ENCODE measurements at places on chromosomes 2 and 18.

DNA sequence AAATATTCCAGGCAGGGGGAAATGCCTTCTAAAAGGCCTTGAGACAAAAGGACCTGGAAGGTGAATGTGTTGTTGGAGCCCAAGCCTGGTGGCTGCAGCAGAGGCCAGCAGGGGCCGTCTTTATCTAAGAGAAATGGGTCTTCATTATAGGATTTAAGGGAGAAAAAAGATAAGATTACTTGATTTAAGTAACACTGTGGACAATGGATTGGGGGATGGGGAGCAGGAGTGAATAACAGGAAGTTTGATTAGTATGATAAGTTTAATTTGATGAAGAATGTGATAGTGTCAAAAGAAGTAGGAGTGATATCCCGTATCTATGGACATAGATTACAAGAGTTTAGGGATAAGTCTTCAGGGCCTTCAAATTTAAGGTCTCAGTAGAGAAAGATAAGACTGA, 64.2 kb downstream of the WDR75 start:
- no peaks in the 10 kb centered on the region for H3K27me3 ChIP-seq
- DNase-seq, result no peak
- no peak overlapping the region for H3K27ac ChIP-seq
- H3K4me3 ChIP-seq, result no peak overlapping the region

DNA sequence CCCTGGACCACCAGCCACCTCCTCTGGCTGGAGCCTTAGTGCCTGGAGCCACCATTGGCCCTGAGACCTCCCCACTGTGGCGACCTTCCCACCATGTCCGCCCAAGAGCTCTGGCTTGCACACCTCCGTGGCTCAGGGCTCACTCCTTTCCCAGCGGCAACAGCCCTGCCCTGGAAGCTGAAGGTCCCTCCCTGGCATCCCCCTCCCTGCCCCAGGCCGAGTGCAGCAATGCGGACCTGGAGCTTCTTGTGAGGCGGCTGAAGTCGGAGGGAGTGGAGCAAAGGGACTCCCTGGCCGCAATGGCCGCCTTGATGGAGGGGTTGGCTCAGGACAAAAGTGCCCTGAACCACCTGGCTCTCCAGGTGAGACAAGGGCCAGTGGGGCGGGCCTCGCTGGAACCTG, 28.6 kb downstream of the CROCC2 start:
- H3K27me3 ChIP-seq, result no peaks in the 10 kb centered on the region
- H3K4me1 ChIP-seq, result no peaks in the 10 kb centered on the region
- no peak overlapping the region for H3K27ac ChIP-seq

GRCh38 chr2:200393191-200393590, 86.7 kb downstream of the SPATS2L start:
- H3K27ac ChIP-seq, result no peak overlapping the region
- H3K36me3 ChIP-seq, result peaks cover 7% of the 10 kb centered on the region
- DNase-seq, result no peak
- H3K4me1 ChIP-seq, result no peaks in the 10 kb centered on the region
- no peaks in the 10 kb centered on the region for H3K27me3 ChIP-seq

GRCh38 chr2:83233781-83234180, 1225.3 kb downstream of the SUCLG1 start:
- H3K4me1 ChIP-seq, result no peaks in the 10 kb centered on the region
- DNase-seq, result no peak
- H3K27ac ChIP-seq, result no peak overlapping the region
- H3K27me3 ChIP-seq, result no peaks in the 10 kb centered on the region

- H3K4me3 ChIP-seq, result no peak overlapping the region
- H3K4me1 ChIP-seq, result peaks cover 56% of the 10 kb centered on the region
- H3K27me3 ChIP-seq, result no peaks in the 10 kb centered on the region
- H3K27ac ChIP-seq, result peak overlapping the region; percentile 95
These were observed 130.6 kb upstream of the HAAO start for GRCh38 chr2:42922790-42923579.

GRCh38 chr2:18626256-18626668, 36.9 kb upstream of the NT5C1B start:
- no peak overlapping the region for H3K27ac ChIP-seq
- no peaks in the 10 kb centered on the region for H3K4me1 ChIP-seq
- no peak overlapping the region for H3K4me3 ChIP-seq
- no peak for DNase-seq

DNA sequence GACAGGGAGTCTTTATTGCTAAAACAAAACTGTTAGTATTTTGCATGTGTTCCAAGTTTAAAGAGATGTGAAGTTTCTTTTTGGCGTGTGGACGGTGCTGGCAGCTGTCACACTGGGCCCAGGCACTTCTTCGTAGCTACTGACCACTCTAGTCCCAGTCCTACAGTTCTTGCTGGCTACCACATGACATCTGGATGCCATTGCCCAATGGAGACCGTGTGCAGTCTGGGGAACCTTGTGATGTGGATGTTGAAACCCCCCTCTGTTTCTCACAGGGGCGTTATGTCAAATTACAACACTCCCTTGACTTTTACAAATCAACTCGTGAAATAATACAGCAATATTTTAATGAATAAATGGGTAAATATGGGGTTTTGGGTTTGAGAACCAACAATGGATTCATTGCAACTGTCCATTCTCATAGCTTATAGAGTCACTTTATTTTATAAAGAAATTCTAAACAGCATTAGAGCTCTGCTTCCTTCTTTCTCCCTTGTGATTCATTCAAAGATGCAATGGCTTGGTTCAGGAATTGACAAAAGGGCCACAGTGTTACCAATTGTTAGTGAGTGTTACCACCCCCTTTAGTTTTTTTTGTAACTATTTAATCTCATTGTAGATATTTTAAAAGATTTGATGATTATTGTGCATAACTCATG, 1.2 kb downstream of the GPD2 start:
- peak; percentile 57 for DNase-seq
- H3K27me3 ChIP-seq, result no peaks in the 10 kb centered on the region
- peak overlapping the region; percentile 98 for H3K27ac ChIP-seq
- no peaks in the 10 kb centered on the region for H3K36me3 ChIP-seq

DNA sequence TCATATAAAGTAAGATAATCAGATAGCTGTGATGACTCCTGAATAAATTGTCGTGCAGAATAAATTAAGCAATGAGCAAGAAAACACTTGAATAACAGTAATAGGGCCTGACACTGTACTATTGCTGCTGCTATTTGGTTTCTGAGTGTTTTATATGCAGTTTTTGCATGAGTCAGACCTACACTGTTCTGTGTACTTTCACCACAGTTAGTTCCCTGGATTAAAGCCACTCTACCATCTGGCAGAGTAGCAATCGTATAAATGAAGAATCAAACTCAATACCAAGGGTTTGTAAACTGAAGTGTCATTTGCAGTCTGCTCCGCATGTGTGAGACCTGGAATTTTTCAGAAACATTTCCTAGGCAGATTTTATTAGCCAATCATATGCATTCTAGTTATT, 398.6 kb upstream of the CDH7 start:
- H3K4me3 ChIP-seq, result no peak overlapping the region
- H3K27me3 ChIP-seq, result no peaks in the 10 kb centered on the region
- H3K36me3 ChIP-seq, result no peaks in the 10 kb centered on the region
- H3K27ac ChIP-seq, result no peak overlapping the region
- DNase-seq, result no peak

DNA sequence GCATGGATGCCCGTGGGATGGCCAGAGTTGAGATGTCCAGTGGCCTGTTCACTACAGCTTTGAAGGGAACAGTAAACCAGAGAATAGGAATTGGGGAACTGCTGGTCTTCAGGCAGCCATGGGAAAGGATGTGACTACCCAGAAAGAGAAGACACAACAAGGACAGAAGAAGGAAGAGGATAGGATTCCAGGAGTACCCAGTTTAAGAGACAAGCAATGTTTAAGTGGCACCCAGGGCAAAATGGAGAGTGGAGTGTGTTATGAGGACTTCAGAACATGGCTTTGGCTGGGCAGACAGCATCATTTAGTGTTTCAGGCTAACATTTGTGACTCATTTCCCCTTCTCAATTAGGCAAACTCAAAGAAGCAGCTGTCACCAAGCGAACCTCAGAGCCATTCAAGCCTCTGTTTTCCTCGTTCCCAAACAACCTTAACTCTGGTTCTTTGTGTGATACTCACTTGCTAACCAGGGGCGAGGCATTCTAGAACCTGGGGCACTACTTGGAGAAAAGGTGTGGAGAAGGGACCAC, 4.0 kb upstream of the FAM124B start:
- no peaks in the 10 kb centered on the region for H3K36me3 ChIP-seq
- H3K4me3 ChIP-seq, result no peak overlapping the region
- H3K27ac ChIP-seq, result no peak overlapping the region
- no peaks in the 10 kb centered on the region for H3K27me3 ChIP-seq
- no peaks in the 10 kb centered on the region for H3K4me1 ChIP-seq

DNA sequence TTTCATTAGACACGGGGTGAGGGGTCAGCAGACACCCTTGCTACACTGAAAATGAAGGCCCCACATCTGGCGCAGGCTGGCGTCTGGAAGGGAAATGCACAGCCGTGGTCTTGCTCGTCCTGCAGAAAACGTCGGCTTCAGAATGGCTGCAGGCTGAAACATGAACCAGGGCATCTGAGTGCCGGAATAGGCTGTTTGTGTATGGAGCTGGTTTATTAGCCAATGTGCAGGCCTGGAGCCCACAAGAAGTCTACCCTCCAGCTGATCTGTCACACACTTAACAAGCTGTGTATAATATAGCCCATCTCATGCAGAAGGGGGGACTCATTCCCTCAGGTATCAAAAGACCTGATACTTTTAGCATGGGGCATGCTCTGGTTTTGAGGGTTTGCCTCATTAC, 153.4 kb upstream of the SOX11 start:
- no peaks in the 10 kb centered on the region for H3K4me1 ChIP-seq
- H3K27me3 ChIP-seq, result no peaks in the 10 kb centered on the region
- H3K4me3 ChIP-seq, result no peak overlapping the region
- no peaks in the 10 kb centered on the region for H3K36me3 ChIP-seq
- DNase-seq, result no peak

GRCh38 chr2:167157523-167157922, 269.2 kb downstream of the XIRP2 start:
- H3K4me3 ChIP-seq, result no peak overlapping the region
- H3K27ac ChIP-seq, result no peak overlapping the region
- H3K36me3 ChIP-seq, result no peaks in the 10 kb centered on the region
- no peak for DNase-seq
- no peaks in the 10 kb centered on the region for H3K4me1 ChIP-seq
- H3K27me3 ChIP-seq, result no peaks in the 10 kb centered on the region

DNA sequence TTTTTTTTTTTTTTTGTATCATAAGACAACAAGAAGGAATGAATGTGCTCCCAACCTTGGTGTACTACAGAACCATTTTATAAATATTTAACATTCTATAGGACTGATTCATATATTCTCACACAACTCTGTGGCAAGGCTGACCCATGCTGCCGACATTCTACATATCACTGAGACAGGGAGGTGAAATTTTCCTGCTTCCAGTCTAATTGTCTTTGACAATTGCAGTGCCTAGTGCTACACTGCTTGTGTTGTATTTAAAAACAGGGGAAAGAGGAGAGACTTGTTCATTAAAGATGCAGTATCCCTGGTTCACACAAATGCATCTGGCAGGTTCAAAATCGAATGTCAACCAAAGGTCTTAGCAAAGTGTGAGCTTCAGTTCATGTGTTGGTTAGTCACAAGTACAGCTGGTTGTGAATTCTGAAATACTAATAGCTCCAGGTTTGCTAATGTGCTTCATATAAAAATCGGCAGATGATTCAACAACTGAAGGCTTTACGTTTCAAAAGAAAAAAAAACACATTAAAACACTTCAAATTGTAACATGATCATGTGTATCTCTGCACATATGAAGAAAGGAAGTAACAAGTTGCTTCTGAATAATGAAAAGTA, 130.8 kb downstream of the FIGN start:
- H3K27ac ChIP-seq, result no peak overlapping the region
- no peaks in the 10 kb centered on the region for H3K36me3 ChIP-seq
- H3K4me3 ChIP-seq, result no peak overlapping the region
- H3K4me1 ChIP-seq, result no peaks in the 10 kb centered on the region
- no peak for DNase-seq
- no peaks in the 10 kb centered on the region for H3K27me3 ChIP-seq

GRCh38 chr18:35507623-35508022, 9.9 kb upstream of the INO80C start:
- no peaks in the 10 kb centered on the region for H3K36me3 ChIP-seq
- H3K27ac ChIP-seq, result no peak overlapping the region
- H3K27me3 ChIP-seq, result no peaks in the 10 kb centered on the region
- no peak for DNase-seq
- no peak overlapping the region for H3K4me3 ChIP-seq
- H3K4me1 ChIP-seq, result no peaks in the 10 kb centered on the region

DNA sequence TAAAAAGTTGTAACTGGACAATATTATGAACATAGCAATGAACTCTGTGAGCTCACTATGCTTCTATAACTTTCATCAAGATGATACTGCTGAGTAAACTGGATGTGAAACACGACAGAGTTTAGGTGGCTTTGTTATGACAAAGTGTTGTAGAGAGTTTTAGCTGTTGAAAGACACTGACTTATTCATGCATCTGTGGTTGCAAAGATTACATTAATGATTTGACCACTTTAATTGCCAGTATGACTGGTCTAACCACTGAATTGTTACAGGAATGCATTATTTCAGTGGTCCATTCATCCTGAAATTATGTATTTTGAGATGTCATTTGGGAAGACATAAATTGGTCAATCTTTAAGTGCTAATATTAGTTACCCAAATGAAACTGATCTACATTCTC, 117.9 kb downstream of the SPHKAP start:
- no peaks in the 10 kb centered on the region for H3K4me1 ChIP-seq
- H3K27ac ChIP-seq, result no peak overlapping the region

- no peak for DNase-seq
- no peaks in the 10 kb centered on the region for H3K36me3 ChIP-seq
These were observed 4.2 kb upstream of the INO80B start for GRCh38 chr2:74450570-74451190.

DNA sequence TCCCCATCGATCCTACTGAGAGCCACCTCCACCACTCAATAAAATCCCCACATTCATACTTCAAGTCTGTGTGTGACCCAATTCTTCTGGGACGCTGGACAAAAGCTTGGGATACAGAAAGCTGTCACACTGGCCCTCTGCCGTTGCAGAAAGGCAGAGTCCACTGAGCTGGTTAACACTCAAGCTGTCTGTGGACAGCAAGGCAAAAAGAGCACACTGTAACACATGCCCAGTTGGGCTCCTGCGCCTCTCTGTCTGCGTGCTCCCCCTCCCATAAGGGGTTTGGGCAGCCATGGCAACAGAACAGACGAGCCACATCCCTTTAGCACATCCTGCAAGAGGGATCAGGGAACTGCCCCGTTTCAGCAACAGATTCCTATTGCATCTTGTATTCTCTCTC, 106.9 kb upstream of the RGPD4 start:
- H3K27ac ChIP-seq, result no peak overlapping the region
- H3K4me3 ChIP-seq, result no peak overlapping the region
- no peaks in the 10 kb centered on the region for H3K4me1 ChIP-seq
- no peak for DNase-seq
- no peaks in the 10 kb centered on the region for H3K36me3 ChIP-seq

DNA sequence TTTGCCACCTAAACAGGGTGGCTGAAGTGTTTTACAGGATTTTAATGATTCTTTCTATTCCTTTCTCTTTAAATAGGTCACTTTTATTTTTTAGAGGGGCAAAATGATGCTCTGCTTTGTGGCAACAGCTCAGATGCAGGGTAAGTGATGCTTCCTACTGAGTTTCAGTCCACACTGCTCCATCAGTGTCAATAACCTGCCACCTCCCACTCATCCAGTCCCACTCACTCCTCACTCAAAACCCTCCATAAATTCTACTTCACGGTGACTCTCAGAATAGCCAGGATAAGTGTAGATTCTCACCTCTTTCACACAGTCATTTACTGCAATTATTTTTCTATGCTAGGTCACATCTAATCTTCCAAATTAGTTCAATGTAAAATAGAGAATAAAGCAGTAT, 72.7 kb downstream of the SCN2A start:
- no peaks in the 10 kb centered on the region for H3K4me1 ChIP-seq
- no peaks in the 10 kb centered on the region for H3K27me3 ChIP-seq
- H3K27ac ChIP-seq, result no peak overlapping the region
- H3K36me3 ChIP-seq, result no peaks in the 10 kb centered on the region
- no peak overlapping the region for H3K4me3 ChIP-seq

- no peaks in the 10 kb centered on the region for H3K27me3 ChIP-seq
- DNase-seq, result no peak
- H3K4me1 ChIP-seq, result no peaks in the 10 kb centered on the region
These were observed 73.7 kb downstream of the PDK1 start for GRCh38 chr2:172629586-172629985.
